ENCODE measurements at places on chromosomes 6 and 20.

- DNase-seq, result no peak
These were observed 36.0 kb upstream of the SLC35D3 start for GRCh38 chr6:136886091-136886490.

- DNase-seq, result no peak
These were observed 64.2 kb downstream of the LMBRD1 start for GRCh38 chr6:69732640-69733039.

DNA sequence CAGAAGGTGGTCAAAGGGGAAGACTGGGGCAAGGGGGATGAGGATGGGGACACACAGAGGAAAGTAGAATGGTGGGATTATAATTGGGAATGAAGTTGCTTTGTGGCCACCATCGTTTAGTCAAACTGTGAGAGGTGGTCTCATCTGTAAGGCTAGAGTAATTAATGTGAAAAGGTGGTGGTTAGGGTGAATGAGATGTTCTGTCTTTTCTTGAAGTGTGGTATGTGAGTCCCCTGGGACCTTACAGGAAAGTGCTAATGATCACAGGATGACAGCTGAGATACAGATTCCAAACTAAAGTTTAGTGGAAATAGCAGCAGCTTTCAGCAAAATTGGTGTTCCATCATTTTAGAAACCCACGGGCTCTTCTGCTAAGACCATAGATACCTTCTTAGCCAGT is 10.7 kb downstream of the ZFAND3 start:
- DNase-seq, result no peak

GRCh38 chr6:108476847-108477430 is 83.8 kb upstream of the FOXO3 start:
- DNase-seq, result no peak

GRCh38 chr20:35767683-35768481 is 3.9 kb upstream of the PHF20 start:
- peak; percentile 79 for DNase-seq

DNA sequence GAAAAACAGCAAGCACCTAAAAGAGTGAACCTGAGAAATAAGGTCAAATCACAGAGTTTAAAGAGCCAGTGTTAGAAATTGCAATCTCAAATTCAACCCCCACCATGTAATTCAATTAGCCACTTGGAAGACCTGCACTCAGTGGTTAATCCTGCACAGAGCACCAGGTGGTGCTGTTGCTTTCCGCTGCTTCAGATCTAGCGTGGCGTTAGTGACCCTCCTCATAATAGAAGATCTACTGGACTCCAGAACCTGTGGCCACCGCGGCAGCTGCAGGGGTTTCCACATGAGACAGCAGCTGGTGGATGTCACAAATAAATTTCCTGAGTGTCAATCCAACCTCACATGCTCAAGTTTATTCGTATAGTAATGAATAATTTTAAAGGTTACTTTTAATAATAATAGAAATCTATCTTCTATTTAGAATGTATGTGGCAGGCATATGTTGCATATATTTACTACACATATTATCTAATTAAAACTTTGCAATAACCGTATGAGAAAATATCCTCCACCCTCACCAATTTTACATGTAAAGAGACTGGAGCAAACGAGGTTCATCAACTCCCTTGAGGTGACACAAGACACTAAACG is 84.4 kb downstream of the SYNE1 start:
- peak; percentile 64 for DNase-seq

Measured in aorta (tissue), 5 donors.